ENCODE measurements at places on chromosomes 2 and 18. TPM values are rescaled to one million over a fixed set of nuclear protein-coding genes. Genes with fewer than 3 reads are reported as not detected.

KHK gene
- 251 TPM for total RNA-seq

LOXL3 gene
- total RNA-seq: 0.92 TPM

ARPC2 gene
- total RNA-seq: 61.2 TPM

MOGAT1 gene
- 8.1 TPM for total RNA-seq
